Hindlimb muscle (tissue), 1 donor: ENCODE measurements at places on chromosomes 1 and 21. TPM values are rescaled to one million over a fixed set of nuclear protein-coding genes. Genes with fewer than 3 reads are reported as not detected.

Gene CFHR1
- not detected for polyA plus RNA-seq

Gene CHODL
- 89.6 TPM for polyA plus RNA-seq

Gene ELF3
- 0.15 TPM for polyA plus RNA-seq

Gene CRNN
- not detected for polyA plus RNA-seq

Gene METTL18
- 6.4 TPM for polyA plus RNA-seq

Gene OR2T29
- polyA plus RNA-seq: not detected

Gene CHI3L2
- polyA plus RNA-seq: not detected

Gene GUCA2B
- polyA plus RNA-seq: not detected

Gene IL12RB2
- 1.8 TPM for polyA plus RNA-seq

Gene TMPRSS3
- polyA plus RNA-seq: not detected

Gene CCDC27
- polyA plus RNA-seq: 0.14 TPM

Gene OVAAL
- not detected for polyA plus RNA-seq

Gene SYT11
- 12.9 TPM for polyA plus RNA-seq

Gene OR2T2
- not detected for polyA plus RNA-seq

Gene AKR7A2
- 53.2 TPM for polyA plus RNA-seq

Gene SHISAL2A
- 5.5 TPM for polyA plus RNA-seq

Gene RORC
- polyA plus RNA-seq: 11.8 TPM

GRCh38 chr1:21117597-21118001 lies 59.1 kb downstream of the EIF4G3 start:
- DNase-seq: peak; percentile 24

DNA sequence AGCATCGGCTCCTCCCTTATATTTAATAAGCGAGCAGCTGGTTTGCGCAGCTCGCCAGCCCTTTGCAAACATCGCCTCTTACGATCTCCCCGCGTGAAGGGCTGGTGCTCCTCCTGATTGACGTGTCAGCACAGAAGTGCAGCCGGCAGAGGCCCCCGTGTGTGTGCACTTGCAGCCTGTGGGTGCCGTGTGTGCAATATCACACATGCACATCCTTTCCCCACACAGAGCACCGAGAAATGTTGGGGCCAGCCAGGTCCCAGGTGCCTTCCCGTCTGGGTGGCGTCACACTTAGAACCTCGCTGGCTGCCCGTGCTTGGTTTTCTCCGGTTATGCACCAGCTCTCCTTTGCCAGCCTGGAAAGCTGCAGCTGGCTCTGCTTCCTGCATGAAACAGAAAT lies 126.6 kb upstream of the AJAP1 start:
- no peak for DNase-seq

DNA sequence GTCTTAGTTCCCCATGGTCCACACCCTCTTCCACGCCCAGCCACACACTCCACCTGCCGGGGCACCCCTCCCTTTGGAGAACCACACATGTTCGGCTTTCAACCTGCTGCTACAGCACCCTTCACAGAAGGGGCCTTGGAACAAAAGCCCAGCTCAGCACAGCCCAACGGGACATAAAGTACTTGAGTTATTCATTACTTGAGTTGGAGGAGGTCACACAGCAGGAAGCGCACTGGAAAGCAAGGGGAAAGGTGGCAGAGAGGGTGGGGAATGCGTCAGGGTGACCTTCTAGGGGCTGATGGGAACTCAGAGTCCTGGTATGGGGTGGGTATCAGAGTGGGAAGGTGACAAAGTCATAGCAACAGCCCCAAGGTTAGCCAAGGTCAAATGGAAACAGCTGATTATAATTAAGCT lies 3.0 kb upstream of the ATP1B1 start:
- DNase-seq: no peak

- no peak for DNase-seq
Observed at GRCh38 chr1:6459850-6460265, 6.1 kb downstream of the TNFRSF25 start.

- DNase-seq: no peak
Observed at GRCh38 chr1:157562515-157562914, 10.2 kb upstream of the FCRL5 start.

DNA sequence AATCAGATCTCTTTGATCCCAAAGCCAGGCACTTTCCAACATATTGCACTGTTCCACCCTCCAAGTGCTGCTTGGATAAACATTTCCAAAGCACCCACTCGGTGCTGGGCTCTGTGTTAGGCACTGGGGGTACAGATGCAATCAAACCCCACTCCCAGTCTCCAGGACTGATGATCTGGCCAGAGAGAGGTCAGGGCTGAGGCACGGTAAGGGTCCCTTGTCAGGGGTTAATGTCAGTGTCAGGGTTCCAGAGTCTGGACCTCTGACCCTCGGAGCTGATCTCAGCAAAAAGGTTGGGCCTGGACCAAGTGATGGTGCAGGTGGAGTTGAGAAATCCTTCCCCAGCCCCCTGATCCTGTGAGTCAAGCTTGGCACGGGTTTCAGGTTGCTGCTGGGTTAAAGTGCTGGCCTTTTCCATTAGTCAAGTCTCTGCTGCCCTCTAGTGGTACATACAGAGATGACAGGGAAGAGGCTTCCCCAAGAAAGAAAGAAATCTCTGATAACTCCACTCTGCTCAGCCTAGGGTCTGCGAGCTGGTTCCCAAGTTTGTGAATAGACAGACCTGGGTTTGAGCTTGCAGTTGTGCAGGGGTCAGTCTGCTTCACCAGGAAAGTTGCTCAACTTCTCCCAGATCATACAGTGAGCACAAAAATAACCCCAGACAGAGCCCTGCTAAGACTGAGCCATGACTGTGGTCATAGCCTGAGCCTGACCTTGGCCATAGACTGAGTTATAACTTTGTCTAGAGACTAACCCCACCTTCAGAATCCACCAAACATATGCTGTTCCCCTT lies 74.6 kb downstream of the DMRTA2 start:
- DNase-seq: peak; percentile 63

DNA sequence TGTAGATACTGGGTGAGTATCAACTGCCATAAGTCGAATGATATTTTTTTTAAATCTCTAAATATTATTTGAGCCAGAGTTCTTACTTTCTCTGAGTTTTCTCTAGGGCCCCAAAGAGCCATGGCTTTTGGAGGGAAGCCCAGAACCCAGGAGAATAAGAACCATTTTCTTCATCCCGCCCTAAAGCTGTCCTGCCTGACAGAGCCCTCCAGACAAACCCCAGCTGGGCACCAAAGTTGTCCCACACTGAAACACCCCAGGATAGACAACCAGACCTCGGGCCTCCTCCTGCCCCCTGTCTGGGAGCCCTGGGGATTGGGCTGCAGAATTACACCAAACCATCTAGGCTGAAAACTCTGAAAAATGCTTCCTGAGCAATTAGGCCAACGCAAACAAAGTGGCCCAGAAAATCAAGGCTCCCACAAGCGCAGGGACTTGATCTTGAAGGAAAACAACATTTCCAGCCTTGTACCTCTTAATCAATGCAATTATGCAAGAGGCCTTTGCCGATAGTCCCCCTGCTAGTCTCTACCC lies 113.1 kb downstream of the RRAGC start:
- DNase-seq: no peak

GRCh38 chr1:153773096-153773921 lies 1.9 kb upstream of the SLC27A3 start:
- no peak for DNase-seq

DNA sequence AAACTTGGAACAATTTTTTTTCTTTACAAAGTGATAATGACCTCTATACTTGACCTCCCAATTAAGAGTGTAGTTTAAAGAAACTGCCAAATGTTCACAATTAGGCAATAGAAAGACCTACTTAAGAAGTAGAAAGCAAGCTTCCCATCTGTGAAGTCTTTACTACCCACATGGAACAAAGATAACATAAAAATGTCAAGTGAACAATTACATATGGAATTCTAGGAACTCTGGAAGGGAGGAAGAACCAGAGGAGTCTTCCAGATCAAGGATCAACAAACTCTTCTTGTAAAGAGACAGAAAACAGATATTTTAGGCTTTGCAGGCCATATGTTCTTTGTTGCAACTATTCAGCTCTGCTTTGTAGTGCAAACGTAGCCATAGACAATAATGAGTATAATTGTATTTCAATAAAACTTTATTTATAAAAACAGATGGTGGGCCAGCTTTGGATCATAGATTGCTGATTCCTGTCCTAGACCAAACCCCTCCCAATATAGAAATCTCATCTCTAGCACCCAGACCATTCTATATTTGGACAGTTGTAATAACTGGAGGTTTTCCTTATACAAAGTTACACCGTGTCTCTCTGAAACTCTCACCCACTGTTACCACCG lies 68.4 kb upstream of the MAGI3 start:
- DNase-seq: no peak

DNA sequence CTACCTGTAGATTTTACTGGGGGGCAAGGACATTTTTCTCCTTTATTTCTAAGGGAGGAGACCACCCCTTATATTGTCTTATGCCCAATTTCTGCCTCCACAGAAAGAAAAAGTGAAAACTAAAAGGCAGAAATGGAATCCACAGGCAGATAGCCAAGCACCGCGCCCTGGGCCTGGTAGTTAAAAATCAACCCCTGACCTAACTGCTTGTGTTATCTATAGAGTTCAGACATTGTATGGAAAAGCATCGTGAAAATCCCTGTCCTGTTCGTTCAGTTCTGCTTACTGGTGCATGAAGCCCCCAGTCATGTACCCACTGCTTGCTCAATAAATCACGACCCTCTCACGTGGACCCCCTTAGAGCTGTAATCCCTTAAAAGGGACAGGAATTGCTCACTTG lies 33.7 kb upstream of the IL6R start:
- no peak for DNase-seq

DNA sequence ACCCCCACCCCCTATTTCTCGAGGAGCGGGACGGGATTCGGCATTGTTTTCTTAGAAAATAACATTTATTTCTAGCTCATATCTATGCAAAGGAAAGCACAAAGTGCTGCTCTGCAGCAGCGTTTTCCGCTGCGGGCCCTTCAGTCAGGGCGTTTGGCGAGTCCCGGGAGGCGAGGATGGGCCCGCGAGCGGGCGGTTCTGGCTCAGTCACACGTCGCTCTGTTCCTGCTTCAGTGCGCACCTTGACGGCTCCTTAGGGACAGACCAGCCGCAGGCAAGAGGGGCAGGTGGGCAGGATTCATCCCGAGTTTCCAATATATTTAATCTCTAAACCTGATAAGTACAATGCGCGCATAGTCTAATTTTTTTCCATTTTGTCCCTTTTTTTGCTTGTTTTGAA lies 5.7 kb downstream of the DMRTA2 start:
- no peak for DNase-seq

GRCh38 chr1:230877924-230878590 lies 9.7 kb upstream of the C1orf198 start:
- DNase-seq: no peak

- no peak for DNase-seq
Observed at GRCh38 chr1:225544263-225544662, 108.7 kb downstream of the ENAH start.

DNA sequence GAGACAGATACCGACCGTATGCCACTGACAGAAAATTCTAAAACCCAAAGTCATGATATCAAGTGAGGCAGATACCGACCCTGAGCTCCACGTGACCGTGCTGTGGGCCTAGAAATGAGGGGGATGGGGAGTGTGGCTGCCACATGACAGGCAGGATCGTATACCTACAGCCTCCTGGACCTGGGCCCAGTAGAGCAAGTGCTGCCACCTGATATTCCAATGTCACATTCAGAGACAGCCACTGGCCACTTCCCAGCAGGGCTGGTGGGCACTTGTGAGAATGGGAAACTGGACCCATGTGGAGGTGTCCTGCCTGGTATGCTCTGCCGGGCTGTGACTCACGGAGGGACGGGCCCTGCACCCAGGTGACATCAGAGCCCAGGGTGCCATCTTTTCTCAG lies 44.6 kb upstream of the CLDN14 start:
- no peak for DNase-seq

DNA sequence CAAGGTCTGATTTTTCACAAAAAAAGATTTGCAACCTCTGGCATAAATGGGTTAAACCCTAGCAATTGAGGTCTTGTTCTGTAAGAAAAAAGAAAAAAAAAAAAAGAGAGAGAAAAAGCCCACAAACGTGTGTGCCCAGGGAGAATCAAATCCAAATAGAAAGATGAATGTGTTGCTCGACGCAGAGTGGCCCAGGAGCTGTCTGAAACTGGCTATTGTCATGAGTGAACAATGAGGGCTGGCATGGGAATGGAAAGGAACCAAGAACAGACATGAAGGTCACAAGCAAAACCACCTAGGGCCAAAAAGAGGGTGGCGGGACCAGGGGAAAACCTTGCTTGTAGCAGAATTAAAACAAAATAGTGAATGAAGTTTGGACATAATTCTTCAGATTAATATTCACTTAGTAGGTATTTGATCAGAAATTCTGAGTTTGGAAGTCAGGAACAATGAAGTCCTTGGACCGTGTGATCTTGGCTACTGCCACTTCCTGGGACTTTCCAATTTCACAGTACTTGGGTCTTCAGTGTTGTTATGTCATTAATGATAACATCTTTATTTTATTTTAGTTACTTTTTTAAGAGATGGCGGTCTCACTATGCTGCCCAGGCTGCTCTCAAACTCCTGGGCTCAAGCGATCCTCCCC lies 3.1 kb downstream of the ENO1 start:
- DNase-seq: no peak

DNA sequence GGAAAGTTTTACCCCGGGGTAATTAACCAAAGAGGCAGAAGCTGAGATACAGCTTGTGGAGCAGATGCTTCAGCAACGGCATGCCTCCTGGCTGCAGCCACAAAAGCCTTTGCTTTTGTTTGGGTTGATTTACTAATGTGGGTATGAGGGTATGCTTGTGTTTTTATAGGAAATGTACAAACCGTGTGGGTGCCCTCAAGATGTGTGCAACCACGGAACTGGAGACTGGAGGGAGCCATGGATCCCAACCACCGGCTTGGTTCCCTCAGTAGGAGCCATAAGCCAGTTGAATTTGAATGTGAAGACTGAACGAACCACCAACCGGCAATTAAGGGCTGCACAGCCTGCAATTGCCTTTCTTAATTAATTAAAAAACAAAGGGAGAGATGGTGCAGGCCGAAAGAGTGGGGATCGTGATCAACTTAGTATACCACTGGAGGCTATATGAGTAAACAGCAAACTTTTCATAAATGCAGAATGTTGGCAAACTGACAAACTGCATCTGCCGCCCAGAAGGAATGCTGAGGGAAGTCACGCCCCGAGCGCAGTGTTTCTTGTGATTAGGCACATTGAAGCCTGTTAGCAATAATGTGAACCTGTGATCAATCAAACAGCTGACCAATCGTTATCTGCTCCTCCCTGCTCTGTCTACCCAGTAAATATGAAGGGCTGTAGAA lies 104.1 kb downstream of the DISP1 start:
- no peak for DNase-seq

GRCh38 chr1:12167493-12168429 lies 970 bp downstream of the TNFRSF1B start:
- no peak for DNase-seq

DNA sequence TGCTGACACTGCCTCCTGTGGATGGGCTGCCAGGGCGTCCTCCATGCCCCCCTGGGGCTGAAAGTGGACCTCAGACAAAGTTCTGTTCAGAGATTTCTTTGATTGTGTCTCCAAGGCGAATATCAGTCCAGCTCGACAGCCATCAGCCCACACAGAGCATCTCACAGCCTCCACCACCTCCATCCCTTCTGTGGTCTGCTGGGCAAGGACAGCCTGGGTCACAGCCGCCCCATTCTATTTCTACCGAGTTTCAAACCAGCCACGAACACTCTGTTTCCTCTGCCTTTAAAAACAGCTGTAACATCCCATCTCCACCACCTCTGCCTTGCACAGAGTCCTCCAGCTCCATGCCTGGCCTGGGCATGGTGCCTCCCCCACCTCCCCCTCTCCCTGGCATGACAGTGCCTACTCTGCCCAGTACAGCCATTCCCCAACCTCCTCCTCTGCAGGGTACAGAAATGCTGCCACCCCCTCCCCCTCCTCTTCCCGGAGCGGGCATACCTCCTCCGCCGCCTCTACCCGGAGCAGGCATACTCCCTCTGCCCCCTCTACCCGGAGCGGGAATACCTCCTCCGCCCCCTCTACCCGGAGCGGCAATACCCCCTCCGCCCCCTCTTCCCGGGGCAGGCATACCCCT lies 115.5 kb downstream of the FMN2 start:
- no peak for DNase-seq

GRCh38 chr1:224744521-224744920 lies 128.4 kb downstream of the CNIH3 start:
- DNase-seq: no peak
